GM12878 (cell line): ENCODE measurements at places on chromosomes 1 and 21.

GRCh38 chr1:59827055-59827643 lies 12.4 kb downstream of the HOOK1 start:
- DNase-seq, result no peak

- DNase-seq, result no peak
These were observed 332.9 kb downstream of the BARHL2 start for GRCh38 chr1:90384193-90384592.

- no peak for DNase-seq
These were observed 13.5 kb upstream of the ENO1 start for GRCh38 chr1:8892026-8892425.

DNA sequence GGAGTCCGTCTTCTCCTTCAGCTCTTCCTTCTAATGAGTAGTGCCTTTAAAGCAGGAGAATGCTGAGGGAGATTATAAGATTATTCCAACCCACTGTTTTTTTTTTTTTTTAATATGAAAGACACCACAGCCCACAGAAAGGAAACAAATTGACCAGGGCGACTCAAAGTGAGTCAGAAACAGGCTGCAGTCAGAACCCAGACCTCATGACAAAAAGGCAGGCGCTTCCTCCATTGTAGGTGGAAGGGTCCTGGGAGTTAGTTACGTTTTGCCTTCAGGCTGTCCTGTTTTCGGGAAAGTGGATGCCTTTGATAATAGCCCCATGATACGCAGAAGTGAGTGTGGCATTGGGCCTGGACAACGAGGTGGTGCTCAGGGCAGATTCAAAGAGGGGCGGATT lies 21.0 kb downstream of the PLXNA2 start:
- DNase-seq, result no peak

GRCh38 chr1:27668808-27669723 lies 2.9 kb downstream of the IFI6 start:
- DNase-seq, result no peak

DNA sequence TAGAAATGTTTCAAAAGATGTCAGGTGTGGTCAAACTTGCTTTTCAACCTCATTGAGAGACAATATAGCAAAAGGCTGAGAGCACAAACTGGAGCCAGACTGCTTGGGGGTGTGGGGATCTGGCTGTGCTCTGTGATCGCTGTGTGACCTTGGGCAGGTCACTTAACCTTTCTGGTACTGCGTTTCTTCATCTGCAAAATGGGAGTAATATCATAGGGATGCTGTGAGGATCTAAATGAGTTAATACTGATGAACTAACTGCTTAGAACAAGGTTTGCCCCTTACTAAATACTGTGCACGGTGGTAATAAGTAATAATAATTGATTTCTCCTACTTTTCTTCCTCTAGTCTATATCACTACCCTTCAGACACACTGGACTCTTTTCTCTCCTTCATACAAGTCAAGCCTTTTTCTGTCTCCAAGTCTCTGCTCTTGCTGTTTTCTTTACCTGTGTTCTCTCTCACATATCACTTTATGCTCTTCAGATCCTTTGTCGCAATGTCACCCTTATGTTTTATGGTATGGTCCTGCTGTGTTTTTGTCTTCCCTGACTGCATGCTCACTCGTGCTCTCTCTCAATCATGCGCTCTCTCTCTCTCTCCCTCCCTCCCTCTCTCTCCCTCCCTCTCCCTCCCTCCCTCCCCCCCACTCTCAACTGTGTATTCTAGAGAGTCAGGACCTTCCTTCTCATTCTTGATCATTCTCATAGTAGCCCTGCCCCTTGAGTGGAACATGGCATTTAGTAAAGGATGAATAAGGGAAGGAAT lies 3.3 kb downstream of the MGST3 start:
- no peak for DNase-seq

DNA sequence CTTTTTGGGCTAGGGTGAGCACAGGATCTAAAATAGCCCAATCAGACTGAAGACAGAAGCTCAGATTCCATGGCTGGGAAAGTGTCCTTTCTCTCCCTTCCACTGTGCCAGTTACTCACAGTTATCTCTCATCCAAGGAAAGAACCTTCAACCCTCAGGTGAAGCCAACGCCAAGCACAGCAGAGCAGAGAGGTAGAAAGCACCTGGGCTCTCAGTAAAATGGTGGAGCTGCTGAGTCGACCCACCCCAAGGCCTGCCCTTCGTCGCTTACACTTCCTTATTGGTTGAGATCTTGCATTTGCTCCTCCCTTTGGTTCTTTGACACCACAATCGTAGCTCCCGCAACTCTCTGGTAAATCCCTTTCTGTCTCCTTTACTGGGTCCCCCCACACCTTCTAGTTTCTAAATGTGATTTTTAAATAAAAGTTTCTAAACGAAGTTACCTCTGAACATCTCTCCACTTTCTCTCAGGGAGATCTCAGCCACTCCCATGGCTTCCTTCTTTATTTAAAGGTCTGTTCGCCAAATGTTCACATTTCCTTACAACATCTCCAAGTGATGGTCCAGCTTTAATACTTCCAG lies 27.5 kb upstream of the SLC30A1 start:
- peak; percentile 19 for DNase-seq

DNA sequence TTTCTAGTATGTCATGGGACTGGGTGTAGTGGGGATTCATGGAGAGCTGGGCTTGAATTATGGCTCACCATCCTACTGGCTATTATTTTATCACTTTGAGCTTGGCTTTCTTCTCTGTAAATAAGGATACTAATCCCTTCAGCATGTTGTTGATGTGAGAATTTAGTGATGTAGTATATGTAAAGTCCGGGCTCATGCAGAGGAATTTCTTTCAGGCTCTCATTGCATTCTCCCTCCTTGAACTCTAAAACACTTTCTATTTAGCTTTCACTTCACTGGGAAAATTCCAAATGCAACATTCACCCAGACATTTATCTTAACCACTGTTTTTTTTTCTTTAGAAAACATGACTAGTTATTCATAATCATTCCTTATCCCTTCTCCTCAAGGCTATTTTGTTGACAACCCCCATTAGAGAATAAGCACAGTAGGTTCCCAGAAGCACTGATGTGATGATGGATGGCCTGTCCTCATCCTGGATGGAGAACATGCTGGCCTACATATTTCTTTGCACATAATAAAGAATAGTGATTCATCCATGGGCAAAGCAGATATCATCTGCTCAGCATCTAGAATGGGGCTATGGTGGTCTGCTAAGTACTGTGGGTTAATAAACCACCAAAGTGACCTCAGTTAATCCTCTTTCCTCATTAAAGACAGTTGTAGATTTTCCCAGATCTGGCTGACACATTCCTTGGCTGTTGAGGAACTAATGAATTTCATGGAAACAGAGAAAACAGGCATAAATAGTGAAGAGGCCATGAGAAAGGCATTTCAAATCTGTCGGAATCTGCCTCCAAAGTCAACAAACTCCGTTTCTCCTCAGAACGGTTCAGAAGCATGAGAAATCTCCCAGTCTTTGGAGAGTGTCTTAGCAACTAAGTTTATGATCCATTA lies 68.0 kb upstream of the CYP2J2 start:
- no peak for DNase-seq

DNA sequence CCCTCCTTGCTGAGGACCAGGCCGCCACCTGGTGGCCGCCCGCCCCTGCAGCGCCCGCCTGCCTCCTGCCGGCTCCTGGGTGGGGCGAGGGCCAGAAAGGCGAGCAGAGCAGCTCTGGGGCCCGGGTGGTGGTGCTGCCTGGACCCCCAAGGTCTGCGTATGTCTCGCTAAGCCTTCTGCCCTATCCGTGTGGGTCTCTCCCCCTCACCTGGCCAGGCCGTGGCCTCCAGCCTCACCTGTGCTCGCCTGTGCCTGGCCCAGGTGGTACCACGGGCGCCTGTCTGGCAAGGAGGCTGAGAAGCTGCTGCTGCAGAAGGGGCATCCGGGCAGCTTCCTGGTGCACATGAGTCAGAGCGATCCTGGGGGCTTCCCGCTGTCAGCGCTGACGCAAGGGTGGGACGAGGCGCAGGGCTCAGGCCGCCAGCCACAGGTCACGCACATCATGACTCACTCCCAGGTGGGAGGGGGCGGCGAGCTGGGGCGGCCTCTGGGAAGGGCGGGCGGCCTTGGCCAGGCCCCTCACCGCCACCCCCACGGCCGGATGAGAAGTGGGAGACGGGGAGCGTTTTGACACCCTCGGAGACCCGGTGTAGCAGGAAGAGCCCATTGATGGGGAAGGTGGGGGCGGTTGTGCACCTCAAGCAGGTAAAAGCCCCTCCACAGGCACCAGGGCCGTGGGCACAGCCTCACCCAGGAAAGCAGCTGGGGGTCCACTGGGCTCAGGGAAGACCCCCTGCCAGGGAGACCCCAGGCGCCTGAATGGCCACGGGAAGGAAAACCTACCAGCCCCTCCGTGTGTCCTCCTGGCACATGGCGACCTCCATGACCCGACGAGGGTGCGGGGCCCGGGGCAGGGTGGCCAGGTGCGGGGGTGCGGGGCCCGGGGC lies 9.9 kb downstream of the RNF223 start:
- DNase-seq, result peak; percentile 79

GRCh38 chr1:202697038-202697437 lies 13.2 kb downstream of the SYT2 start:
- DNase-seq, result no peak

- DNase-seq, result no peak
These were observed 853.8 kb downstream of the USP25 start for GRCh38 chr21:16583556-16583955.

GRCh38 chr1:11925938-11926292 lies 312 bp downstream of the KIAA2013 start:
- no peak for DNase-seq

DNA sequence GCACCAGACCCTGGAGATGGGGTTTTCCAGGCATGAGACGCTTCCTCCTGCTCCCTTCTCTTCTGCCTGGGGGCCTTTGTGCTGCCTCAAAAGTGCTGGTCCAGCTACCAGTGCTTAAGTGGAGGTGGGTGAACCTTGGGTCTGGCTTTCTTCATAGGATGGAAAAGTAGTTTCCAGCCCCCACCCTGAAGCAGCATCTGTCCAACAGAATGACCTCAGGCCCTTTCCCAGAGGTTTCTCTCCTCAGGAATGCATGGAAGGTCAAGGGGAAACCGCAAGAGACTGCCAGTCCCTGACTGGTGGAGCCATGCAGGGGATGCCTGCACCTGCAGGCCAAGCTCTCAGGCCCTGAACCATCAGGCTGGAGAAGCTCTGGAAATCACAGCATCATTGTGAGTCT lies 63.8 kb downstream of the HMGB4 start:
- DNase-seq, result no peak

- no peak for DNase-seq
These were observed 26.8 kb upstream of the SLC30A1 start for GRCh38 chr1:211605603-211606331.

DNA sequence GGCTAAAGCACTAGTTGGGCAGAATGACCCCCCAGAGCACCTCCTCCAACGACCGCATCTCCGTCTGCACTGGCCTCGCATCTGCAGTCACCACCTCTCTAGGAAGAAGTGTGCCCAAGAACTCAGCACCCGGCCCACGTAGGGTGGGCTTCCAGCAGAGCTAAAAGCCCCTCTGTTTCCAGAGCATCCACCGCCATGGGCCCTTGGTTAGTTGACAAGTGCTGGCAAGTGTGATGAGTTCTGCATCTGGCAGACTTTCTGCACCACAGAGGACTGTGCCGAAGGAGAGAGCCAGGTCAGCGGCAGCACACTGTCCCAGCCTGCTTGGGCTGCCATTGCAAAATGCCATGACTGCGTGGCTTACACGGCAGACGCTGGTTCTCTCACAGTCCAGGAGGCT lies 76.4 kb upstream of the COL6A1 start:
- no peak for DNase-seq

DNA sequence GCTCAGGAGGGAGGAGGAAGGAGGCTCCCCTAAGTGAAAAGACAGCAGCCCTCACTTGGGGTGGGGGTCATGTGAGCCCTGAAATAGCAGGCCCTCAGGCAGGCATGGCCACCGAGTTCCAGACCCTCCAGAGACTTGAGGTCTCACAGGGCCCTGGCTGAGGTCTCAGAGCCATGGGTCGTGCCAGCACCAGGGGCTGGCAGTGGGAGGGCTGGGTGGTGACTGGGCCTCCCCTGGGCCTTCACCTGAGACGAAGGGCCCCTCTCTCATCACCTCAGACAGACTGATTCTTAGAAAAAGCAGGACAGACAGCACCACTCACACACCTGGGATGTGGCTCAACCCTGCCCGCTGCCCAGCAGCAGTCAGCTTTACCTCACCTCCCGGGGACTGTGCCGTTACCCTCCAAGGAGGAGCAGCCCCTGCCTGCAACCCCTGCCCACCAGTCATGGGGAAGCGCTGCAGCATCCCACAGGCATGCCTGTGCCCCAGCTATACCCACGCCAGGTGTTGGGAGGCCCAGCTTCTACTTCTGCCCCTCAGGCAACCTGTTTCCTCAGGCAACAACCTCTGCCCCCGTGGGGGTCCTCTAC lies 42.6 kb upstream of the LRP8 start:
- no peak for DNase-seq

GRCh38 chr1:191904991-191905390 lies 253.3 kb upstream of the RGS18 start:
- no peak for DNase-seq

GRCh38 chr1:91784191-91784590 lies 101.8 kb downstream of the TGFBR3 start:
- DNase-seq, result no peak

GRCh38 chr1:4664606-4665005 lies 10.2 kb downstream of the AJAP1 start:
- DNase-seq, result no peak

DNA sequence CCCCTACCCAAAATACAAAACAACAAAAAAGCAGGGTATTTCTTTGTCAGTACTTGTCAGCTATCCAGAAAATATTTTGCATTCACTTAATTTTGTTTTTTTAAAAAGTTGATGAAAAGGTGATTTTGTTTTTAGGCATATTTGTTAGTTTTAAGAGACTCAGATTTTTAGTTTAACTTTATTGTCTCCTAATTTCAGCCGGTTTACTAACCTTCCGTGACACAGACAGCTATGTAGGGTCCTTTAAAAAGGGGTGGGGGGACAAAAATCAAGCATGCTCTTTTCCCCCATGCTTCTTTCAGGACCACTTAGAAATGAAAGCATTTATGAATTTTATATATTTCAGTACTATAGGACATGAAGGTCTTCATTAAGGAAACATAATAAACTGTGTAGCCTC lies 1.6 kb downstream of the PBX1 start:
- no peak for DNase-seq

DNA sequence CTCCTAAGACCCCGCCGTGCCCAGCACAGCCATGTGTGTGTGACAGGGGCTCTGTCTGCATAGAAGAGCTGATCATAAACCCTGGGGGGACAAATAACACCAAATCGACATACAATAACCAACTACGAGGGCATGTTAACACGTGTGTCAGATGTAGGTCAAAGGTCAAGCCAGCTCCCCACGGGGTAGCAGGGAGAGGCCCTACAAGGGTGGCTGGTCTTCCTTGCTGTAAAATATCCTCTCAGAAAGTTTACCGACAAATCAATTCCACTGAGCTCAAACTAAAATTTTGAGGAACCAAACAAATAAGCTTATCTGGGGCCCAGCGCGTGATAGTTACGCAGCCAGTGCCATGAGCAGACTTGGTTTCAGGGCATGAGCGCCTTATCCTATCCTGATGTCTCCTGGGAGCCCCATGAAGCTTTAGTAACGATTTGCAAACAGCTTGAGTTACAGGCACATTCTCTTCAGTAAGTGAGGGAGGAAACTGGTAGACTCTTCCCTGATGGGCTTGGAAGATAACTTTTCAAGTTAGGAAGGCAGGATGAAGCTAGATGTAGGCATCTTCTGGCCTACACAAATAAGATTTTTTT lies 2.7 kb upstream of the TMPRSS3 start:
- DNase-seq, result no peak
